ENCODE measurements at places on chromosomes 7 and 10. TPM values are rescaled to one million over a fixed set of nuclear protein-coding genes. Genes with fewer than 3 reads are reported as not detected.

DNA sequence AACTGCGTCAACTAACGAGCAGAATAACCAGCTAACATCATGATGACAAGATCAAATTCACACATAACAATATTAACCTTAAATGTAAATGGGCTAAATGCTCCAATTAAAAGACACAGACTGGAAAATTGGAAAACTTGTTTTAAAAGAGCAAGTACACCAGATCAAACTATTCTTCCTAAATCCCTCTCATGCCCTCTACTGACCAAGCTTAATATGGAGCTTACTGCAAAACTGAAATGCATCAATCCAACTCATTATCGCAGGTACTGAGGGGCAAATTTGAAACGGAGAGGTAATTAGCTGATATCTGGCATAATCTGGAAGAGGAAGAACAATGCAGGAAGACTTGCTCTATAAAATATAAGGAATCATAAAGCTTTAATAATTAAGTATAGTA is 1223.8 kb downstream of the NXPH1 start:
- ATAC-seq = no peak

The TFR2 gene
- total RNA-seq = not detected

GRCh38 chr10:104639590-104640338 is 1.3 kb upstream of the SORCS3 start:
- peak; percentile 14 for ATAC-seq

DNA sequence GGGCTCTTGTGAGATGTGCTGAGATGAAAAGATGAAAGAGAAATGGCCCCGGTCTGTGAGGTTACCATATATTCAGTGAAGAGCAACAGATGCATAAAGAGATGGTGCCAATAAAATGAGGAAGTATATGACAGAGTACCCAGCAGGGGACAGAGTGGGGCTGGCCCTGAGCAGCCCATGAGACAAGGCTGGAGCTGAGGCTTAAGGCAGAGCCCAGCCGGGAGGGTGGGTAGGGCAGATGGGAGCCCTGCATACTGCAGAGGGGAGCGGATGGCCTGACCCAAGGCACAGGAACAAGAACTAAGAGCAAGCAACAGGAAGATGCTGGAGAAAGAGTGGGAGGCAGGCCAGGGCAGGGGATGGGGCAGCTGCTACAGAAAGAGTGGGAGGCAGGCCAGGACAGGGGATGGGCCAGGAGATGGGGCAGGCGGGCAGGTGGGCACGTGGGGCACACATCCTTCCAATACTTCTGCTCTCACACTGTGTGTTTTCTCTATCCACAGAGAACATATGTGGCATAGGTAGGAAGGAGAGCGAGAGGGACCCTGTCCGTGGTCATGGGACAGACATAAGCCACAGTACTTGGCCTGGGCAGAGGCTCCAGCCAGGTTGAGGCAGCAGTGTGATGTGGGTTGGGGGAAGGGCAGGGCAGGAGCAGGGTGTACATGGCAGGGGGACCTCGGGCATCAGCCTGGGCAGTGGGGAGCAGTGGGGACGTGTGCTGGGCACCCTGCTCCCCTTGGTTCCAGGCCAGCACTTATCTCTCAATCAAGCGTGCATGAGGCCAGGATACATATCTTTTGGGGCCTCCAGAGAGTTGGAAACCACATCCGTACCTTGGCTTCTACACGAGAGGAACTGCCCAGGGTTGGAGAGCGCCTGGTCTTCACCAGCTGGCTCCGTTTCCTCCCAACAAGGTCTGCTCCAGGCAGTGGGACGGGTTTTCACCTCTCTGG is 91.6 kb upstream of the IKZF1 start:
- ATAC-seq = peak; percentile 21

DNA sequence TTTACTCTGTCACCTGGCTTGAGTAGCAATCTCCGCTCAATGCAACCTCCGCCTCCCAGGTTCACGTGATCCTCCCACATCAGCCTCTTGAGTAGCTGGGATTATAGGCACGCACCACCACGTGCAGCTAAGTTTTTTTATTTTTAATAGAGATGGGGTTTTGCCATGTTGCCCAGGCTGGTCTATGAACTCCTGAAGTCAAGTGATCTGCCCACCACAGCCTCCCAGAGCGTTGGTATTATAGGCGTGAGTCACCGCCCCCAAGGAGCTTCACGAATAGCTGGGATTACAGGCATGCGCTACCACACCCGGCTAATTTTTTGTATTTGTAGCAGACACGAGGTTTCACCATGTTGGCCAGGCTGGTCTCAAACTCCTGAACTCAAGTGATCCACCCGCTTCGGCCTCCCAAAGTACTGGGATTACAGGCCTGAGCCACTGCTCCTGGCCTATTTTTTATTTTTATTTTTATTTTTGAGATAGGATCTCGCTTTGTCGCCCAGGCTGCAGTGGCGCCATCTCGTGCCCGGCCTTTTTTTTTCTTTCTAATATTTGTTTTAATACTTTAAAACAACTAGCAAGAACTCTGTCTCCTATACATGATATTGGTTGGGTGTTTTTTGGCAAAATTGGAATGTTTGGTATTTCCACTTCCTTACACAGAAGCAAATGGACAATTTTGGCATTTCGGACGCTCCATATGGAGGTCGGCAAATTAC is 1.1 kb downstream of the EFCAB10 start:
- ATAC-seq = no peak

The VENTX gene
- total RNA-seq = 2.0 TPM

- no peak for ATAC-seq
Observed at GRCh38 chr7:79786187-79786586, 332.7 kb upstream of the MAGI2 start.

The DDX50 gene
- 43.5 TPM for total RNA-seq

- no peak for ATAC-seq
Observed at GRCh38 chr10:124210263-124210662, 116.9 kb upstream of the CHST15 start.

- no peak for ATAC-seq
Observed at GRCh38 chr10:121615836-121616235, 17.6 kb upstream of the FGFR2 start.

- no peak for ATAC-seq
Observed at GRCh38 chr10:14071956-14072355, 258.8 kb downstream of the FRMD4A start.

DNA sequence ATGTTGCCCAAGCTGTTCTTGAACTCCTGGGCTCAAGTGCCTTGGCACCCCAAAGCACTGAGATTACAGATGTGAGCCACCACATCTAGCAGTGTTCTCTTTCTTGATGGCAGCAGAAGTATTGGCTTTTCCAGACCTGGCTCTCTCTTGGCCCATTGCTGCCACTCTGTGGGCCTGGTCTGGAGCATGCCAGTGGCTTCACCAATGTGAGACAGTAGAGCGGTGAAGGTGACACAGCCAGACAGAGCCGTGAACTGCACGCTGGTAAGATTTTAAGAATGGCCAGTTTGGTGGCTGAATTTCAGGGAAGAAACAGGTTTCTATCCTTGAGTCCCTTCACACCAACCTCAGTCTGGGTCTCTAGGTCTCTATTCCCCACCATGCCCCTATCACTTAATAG is 552.7 kb upstream of the NRP1 start:
- no peak for ATAC-seq

The ENTPD1 gene
- total RNA-seq = 34.4 TPM

The BEND7 gene
- 21.6 TPM for total RNA-seq
